ENCODE measurements at places on chromosomes 16 and 17.

- no peak for DNase-seq
Observed at GRCh38 chr16:69889295-69889964, 61.7 kb upstream of the CLEC18A start.

GRCh38 chr17:13702266-13702665 is 100.5 kb upstream of the HS3ST3A1 start:
- no peak for DNase-seq

GRCh38 chr17:39002991-39003715 is 36.0 kb upstream of the FBXO47 start:
- no peak for DNase-seq

GRCh38 chr17:47731396-47731795 is 1.6 kb upstream of the TBX21 start:
- DNase-seq, result no peak

DNA sequence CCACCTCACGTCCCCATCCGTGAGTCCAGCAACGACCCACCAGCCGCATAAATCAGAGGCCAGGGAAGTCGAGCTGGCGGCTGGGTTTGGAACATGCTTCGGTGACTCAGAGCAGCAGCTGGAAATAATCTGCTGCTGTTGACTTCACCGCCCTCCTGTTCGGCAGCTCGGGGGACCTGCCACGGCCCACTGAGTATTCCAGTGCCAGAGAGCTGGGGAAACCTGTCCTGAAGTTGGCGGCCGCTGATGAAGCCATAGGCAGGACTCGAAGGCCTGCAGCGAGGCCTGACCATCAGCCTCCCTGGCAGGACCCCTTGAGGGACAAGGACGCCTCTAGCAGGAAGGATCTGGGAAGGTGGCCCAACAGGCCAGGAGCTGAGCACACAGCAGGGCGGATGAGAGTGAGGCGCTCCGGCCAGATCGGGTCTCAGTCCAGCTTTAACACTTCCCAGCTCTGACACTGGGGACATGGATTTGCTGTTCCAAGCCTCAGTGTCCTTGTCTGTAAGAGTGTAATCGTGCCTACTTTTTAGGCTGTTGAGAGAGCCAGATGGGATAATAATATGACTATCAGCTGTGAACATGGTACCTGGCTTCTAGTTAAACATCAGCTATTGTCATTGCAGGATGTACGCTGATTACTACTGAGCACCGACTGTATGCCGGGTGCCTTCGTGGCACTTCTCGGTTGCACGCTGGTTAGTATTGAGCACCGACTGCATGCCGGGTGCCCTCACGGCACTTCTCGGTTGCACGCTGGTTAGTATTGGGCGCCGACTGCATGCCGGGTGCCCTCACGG is 50.4 kb upstream of the CIBAR2 start:
- DNase-seq, result no peak

GRCh38 chr16:27977966-27978365 is 85.5 kb downstream of the GSG1L start:
- no peak for DNase-seq

- DNase-seq, result peak; percentile 18
Observed at GRCh38 chr16:48366165-48367093, 18.8 kb downstream of the SIAH1 start.

GRCh38 chr17:72898725-72899124 is 193.8 kb downstream of the SLC39A11 start:
- no peak for DNase-seq

DNA sequence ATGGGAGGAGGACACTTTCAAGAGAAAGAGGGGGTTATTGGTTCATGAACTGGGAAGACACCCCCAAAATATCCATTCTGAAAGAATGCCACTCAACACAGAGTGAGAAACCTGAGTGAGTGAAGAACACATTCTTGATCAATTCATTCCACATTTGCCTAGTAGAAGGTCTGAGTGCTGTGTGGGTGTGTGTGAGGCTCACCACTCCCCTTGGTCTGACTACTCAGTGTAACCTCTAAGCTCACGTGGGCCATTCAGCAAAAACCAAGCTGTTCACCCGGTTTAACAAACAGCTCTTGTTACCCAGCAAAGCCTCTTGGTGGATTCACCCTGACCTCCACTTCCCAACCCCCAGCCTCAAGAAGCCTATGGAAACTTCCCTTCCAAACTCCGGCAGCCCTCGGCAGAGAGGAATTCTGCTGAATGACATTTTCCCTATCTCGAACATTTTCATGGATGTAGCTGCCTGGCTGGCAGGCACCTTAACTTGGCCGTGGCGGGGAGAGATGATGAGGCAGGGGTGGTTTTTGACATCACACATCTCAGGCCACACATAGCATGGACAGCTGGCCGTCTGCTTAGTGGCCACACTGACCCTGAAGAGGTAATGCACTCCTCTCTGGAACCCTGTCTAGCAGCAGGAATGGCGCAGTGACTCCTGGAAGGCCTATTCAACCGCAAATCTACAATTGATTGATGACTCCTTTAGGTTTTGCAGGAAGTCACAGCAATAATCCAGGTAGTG is 11.6 kb downstream of the ST6GALNAC1 start:
- no peak for DNase-seq

DNA sequence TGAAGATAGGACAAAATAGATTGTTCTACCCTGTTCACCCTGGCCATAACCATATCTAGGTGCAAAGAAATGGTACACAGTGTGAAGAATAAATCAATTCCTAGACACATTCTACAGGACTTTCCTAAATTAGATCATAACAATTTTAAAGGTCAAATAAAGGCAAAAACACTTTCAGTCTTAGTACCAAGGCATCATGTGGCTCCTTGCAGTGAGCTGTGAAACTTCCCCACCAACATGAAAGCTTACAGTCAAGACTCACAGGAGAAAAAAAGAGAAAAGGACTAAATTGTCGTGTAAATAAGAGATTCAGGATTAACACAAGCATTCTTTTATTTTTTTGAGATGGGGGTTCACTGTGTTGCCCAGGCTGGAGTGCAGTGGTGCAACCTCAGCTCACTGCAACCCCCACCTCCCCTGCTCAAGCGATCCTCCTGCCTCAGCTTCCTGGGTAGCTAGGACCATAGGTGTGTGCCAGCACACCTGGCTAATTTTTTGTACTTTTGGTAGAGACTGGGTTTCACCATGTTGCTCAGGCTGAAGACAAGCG is 14.2 kb downstream of the NSMCE1 start:
- DNase-seq, result no peak

- DNase-seq, result no peak
Observed at GRCh38 chr16:14434860-14435259, 195.2 kb downstream of the PARN start.

DNA sequence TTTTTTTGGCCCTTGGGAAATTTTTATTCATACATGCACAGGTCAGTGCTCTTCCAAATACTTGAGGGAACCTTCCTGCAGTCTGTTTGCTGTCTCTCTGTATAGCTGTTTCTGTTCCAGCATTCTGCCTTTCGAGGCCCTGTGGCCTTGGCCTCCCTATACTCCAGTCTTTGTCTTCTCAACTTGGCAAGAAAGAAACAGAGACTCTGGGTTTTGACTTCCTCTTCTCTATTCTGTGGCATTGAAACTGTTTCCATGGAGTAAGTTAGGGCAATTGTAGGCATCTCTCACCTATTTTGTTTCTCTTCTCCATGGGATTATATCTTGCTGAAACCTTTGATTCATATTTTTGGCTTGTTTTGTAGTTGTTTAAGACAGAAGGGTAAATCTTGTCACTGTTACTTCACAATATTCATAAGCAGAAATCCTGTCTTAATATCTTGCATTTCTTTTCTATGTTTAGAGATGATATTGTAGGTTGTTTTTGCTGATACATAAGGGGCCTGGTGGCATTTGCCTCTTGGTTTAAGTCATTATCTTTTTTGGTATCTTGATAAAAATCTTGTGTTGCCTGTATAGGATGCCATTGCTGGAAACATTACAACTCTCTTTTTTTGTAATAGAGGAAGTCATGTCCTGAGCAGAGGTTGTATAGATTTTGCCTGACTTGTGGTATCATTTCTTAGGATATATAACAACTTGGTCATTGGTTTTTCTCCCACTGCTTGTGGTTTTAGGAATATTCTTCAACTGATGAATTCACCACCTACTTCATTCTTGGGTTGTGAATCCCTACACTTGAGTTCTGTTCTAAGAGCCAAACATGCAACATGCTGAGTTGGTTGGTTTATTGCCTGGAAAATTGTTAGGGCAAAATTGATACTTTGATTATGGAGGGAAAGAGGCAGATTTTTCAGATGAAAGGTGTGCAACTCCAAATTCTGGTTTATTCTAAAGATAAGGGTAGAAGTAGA is 168.6 kb downstream of the FTO start:
- no peak for DNase-seq

DNA sequence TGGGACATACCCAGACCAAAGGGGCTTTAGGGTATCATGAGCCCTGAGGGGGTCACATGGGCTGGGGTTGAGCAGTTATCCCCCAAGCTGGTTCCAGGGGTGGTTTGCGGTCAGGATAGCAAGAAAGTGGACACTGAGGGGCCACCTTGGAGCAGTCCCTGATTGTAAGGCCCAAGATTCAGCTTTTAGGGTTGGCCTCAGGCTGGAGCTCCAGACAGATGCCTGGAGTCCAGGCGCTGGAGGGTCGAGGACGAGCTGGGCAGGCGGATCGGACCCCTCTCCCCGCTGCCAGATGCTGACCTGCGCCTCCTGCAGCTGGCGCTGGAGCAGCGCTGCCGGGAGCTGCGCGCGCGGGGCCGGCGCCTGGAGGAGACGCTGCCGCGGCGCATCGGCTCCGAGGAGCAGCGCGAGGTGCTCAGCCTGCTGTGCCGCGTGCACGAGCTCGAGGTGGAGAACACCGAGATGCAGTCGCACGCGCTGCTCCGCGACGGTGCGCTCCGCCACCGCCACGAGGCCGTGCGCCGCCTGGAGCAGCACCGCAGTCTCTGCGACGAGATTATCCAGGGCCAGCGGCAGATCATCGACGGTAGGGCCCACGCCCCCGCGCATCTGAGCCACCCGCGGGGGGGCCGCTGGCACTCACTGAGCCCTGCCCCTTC is 10.0 kb downstream of the BTBD17 start:
- DNase-seq, result no peak

DNA sequence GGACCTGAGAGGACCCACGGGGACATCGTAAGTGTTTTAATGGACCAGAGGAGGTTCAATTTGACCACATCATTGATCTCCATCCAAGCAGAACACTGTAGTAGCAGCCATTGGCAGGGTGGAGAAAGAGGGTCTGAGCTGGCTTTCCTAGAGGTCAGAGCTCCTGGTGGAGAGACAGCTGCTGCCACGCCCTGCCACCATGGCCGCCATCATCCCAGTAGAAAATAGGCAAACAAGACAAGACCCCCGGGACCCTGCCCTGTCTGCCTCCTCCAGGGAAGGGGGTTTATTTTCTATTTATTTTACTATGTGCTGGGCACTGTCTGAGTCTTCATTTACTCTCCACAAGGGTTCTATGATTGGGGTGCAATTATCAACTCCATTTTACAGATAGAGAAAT is 11.4 kb upstream of the ITGA3 start:
- DNase-seq, result no peak

DNA sequence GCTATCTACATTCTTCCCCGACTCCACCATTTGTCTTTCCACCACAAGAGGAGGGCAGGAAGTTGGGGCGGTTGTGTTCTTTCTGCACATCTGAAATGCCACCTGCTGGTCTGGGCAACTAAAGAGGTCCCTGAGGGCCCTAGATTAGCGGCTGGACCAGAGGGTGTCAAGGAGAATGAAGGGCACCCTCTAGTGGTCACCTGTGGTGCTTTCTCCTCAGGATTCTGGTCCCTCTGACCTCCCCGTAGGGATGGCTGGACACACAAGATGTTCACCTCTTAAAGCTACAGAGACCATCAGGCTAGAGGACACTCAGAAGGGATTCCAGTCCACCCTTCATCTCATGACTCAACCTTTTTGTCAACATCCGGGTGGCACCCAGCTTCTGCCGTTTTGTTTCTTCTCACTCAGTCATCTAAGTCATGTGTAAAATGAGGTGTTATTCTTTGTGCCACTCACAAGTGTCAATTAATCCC is 2.9 kb upstream of the SCIMP start:
- no peak for DNase-seq

DNA sequence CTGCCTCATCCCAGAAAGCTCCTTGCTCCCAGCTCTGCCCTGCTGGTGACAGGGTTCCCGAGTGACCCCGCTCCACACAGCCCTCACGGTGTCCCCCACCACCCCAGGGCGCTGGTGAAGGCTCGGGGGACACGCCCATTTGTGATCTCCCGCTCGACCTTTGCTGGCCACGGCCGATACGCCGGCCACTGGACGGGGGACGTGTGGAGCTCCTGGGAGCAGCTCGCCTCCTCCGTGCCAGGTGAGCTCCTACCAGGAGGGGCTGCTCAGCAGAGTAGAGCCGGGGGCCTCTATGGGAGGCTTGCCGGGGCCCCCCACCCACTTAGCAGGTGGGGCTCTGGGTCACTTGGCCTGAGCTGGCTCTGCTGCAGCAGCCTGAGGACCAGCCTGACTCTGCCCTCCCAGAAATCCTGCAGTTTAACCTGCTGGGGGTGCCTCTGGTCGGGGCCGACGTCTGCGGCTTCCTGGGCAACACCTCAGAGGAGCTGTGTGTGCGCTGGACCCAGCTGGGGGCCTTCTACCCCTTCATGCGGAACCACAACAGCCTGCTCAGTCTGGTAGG is 11.2 kb downstream of the GAA start:
- no peak for DNase-seq

GRCh38 chr17:5437721-5438317 is 1.1 kb downstream of the C1QBP start:
- DNase-seq, result no peak

DNA sequence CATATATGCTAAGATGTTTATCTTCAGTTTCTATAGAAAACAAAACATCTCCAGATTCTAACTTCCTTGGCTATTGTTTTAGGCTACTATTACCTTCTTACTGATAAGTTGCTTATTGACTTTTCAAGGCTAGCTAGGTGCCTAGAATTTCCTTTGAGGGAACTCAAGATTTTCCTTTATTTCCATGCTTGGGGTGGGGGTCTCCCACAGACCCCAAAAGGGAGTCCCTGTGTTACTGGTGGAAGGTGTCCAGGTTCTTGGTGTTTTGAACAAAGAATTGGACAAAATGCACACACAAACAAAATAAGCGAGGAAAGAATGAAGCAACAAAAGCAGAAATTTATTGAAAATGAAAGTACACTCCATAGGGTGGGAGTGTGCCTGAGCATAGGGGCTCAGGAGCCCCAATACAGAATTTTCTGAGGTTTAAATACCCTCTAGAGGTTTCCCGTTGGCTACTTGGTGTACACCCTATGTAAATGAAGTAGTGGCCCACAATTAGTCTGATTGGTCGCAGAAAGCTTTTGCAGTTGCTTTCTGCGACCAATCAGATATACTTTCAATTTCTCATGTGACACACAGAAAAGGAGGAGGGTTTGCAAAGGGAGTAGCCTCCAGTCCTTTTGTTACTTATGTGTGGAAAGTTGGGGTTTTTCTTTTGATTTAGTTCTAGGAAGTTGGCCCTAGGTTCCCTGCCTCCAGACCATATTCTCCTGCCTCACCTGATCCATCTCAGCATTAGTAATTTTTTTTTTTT is 67.5 kb downstream of the MARF1 start:
- no peak for DNase-seq

GRCh38 chr17:36931697-36932382 is 5.4 kb upstream of the LHX1 start:
- no peak for DNase-seq

DNA sequence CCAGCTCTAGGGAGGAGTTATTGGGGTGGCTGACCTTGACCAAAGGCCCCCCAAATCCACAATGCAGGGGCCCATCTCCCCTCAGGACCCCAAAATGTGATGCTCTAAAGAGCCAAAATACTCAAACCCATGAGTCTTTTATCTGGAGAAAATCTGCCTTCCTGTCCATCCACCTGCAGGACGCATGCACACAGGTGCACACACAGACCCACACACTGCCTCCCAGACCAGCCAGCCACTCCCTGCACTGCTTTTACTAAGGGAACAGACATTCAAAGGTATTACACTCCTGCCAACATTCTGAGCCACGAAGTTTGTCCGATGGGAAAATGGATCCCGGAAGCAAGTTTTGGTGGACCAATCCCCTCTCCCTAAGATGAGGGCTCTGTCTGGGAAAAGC is 76.1 kb upstream of the CDH5 start:
- no peak for DNase-seq
